ENCODE measurements at places on chromosomes 6 and 20.

- DNase-seq = no peak
These were observed 173.4 kb upstream of the MYLIP start for GRCh38 chr6:15955484-15955883.

GRCh38 chr6:14925699-14926026 lies 320.2 kb upstream of the JARID2 start:
- DNase-seq = peak; percentile 80

DNA sequence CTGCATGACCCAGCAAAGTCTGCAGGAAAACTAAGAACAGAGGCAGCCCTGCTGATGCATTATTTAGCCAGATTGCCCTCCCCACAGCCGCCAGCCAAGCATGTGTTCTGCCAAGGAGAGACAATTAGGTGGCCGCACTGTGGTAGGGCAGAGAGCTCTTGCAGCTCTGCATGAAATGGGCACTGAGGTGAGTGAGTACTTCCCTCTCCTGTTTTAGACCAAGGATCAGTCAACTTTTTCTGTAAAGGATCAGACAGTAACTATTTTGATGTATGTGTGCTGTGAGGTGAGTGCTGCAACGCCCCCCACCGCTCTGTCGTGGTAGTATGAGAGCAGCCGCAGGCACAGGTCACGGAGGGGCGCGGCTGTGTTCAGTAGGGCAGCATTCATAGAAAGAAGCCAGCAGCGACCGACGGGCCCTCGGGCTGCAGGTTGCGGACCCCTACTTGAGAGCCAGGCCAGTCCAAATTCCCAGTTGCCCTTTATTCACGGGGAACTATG lies 23.8 kb upstream of the FAM50B start:
- peak; percentile 58 for DNase-seq

DNA sequence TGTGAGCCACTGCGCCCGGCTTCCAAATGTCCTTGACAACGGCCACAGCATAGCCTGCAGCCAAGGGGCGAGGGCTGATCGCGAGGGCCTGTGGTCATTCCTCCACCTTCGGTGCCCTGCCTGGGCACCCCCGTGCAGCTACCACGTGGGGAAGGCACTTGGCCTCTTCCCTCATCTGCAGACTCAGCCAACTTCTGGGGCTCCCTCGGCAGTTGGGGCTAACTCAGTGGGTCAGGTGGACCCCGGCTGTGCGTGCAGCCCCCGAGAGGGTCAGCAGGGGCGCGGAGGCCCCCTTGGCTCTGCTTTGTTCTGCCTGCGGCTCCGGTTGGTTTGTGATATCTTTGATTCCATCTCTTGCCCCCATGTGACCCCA lies 52.9 kb upstream of the BHLHE23 start:
- DNase-seq = no peak

DNA sequence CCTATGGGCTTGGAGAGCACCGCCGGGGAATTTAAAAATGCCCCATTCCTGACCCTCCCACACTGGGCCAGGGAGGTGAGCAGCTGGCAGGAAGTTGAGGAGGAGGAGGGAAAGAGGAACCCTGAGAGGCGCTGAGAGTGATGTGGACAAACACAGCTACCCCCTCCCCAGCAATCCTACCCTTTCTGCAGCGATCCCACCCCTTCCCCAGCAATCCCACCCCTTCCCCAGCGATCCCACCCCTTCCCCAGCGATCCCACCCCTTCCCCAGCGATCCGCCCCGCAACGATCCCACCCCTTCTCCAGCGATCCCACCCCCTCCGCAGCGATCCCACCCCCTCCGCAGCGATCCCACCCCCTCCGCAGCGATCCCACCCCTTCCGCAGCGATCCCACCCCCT lies 111.6 kb downstream of the SYCP2 start:
- no peak for DNase-seq

GRCh38 chr6:157838718-157839430 lies 15.8 kb downstream of the SNX9 start:
- no peak for DNase-seq
